NCI-H1417 (cell line): ENCODE measurements at places on chromosomes 7 and 10.

DNA sequence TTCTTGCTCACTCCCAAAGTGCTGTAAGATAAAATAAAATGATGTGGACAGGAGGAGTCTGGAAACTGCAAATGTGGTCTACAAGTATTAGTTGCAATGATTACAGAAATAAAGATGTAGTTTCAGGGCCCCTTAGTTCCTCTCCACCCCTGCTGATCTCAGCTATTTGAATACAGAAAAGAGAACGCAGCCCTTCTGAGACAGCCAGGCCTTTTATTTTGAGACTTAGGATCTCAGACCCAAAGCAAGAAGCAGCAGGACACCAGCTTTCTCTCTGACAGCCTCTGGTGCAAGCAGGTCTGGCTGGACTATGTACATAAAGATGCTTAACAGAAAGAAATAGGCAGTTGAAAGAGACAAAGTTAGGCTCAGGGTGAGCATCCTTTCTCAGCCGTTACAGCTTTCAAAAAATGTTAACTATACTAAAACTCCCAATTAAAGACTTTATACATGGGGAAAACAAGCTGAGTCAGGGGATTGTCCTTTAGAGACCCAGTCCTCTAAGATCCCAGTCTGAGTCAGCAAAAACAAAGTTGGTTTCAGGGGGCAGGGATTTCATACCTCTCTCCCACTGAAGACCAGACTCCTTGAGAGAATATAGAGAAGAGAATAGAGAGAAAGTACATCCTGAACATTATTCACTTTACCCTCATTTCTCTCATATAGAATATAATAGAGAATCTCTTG, 220.4 kb downstream of the TMEM178B start:
- DNase-seq, result no peak

- no peak for DNase-seq
Observed at GRCh38 chr7:111622084-111622483, 59.8 kb upstream of the IMMP2L start.

GRCh38 chr7:3655635-3656034, 354.6 kb downstream of the SDK1 start:
- no peak for DNase-seq

DNA sequence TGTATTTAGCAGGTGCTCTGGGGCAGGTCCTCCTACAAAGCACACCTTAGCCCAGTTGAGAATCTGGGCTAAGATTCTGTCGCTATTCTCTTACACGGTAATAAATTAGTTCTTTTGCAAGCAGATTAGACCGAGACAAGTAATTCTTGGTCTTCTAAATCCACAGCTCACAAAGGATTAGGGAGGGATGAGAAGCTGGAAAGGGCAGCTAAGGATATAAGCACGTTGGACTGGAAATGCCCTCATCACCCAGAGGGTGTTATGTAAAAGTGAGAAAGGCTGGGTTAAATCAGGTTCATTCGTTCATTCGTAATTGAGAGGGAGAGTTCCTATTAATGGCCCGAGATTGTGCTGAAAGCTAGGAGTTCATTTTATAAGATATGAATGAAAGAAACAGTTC, 41.8 kb downstream of the PFKFB3 start:
- no peak for DNase-seq

GRCh38 chr7:157009778-157010587, 480 bp downstream of the MNX1 start:
- DNase-seq, result no peak

GRCh38 chr7:38339953-38340819, 66.8 kb upstream of the TARP start:
- DNase-seq, result no peak

GRCh38 chr10:8338177-8338766, 283.8 kb downstream of the GATA3 start:
- no peak for DNase-seq

DNA sequence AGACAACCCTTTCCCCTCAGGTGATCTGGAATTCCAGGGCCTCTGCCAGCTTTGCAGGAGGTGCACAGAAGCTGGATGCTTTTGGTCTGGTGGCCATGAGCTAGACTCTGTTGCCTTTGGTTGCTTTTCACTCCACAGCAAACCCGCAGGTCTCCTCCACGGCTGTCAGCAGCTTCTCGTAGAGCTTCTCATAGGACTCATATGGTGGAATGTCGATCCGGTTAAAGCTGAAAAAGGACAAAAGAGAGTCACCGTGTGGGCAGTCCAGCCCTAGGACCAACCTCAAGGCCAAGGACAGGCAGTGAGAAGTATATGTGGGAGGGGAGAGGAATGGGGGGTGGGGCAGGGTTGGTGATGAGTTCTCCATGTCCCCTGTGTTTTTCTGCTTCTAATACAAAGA, 113.5 kb downstream of the SMURF1 start:
- no peak for DNase-seq

DNA sequence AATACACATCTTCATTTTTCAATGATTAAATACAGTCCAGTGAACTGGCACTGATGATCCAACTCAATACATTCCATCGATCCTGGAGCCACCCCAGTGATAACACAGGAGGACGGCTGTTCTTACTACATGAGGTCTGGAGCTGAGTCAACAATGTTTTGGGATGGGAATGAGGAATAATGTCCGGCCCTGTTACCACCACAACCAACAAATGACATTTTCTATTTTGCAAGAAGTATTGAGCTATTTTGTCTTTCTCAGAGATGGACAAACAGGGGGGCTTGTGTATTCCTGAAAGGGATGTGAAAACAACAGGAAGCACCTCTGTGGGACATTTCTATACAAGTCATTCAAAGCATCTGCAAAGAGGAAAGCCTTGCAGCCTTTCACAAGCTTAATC, 249.2 kb downstream of the PARD3 start:
- DNase-seq, result no peak

GRCh38 chr7:95553939-95554338, 42.4 kb downstream of the PDK4 start:
- DNase-seq, result no peak

GRCh38 chr10:118732245-118733165, 22.3 kb downstream of the CACUL1 start:
- DNase-seq, result no peak

DNA sequence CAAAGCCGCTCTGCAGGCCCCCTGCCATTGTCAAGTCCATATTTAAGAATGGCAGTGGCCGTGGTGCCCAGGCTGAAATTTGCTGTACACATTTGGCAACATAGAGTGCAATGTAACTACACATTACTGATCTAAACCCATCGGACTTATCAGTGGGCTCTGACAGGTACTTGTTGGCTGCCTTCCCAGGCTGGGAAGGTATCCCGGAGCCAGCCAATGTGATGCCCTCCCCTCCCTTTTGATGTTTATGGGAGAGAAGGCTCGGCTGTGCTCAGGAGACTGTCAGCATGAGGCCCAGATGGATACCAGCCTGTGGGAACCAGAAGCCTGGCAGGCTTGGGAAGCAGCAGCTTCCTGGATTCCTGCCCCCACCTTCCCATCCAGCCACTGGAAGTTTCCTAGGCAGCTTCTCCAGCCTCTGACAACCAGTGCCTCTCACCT, 146.1 kb upstream of the TCF7L2 start:
- DNase-seq, result no peak

DNA sequence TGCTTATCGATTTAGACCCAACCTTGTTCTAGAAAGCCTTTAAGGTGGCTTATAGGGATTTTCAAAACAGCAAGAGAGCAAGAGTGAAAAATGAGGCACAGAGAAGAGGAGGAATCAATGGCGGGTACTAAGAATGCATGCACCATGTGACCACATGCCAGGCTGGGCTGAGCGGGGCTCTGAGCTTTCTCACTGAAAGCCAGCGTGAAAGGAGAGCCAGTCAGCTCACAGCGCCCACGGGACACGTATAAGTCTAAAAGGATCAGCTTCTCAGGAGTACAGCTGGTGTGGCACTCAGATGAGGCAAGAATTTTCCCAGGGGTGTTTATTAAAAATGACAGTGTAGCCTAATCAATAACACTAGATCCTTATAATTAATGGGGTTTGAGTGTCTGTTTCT, 114.3 kb downstream of the SLIT1 start:
- no peak for DNase-seq

GRCh38 chr7:139846297-139846696, 17.2 kb downstream of the TBXAS1 start:
- DNase-seq, result no peak

GRCh38 chr10:113431398-113432160, 121.3 kb upstream of the HABP2 start:
- DNase-seq, result no peak

DNA sequence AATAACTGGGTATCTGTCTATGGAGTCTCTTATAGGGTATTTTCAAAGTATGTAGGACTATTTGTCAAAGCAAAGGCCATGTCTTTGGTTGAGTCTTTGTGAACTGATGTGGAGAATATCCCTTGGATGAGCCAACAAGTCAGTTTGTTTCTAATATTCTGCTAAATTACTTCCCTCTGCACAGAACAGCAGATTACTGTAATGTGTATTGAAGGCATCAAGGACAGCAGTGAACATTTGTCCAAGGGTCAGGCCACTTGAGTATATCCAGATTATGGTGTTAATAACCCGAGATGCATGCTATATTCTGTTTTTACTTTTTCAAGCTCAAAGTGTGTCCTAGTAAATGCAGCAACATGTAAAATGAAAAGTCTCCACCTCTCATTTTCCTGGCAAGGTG, 144.2 kb upstream of the GLI3 start:
- no peak for DNase-seq

DNA sequence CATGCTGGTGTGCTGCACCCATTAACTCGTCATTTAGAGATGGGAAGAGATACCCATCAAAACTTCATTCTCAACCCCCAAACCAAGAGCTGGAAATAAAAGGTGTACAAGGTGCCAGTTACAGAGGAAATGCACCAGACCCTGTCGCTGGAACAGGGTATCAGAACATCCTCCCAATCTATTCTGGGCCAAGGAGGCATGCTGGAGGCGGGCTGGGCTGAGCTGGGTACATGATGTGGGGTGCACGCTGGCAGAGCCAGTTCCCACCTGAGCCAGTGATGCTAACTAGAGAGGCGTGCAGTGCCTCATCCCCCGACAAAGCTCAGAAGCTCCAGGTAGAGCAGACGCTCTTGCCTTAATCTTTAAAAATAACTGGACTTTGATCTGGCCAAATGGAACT, 70.1 kb downstream of the NPSR1 start:
- no peak for DNase-seq

DNA sequence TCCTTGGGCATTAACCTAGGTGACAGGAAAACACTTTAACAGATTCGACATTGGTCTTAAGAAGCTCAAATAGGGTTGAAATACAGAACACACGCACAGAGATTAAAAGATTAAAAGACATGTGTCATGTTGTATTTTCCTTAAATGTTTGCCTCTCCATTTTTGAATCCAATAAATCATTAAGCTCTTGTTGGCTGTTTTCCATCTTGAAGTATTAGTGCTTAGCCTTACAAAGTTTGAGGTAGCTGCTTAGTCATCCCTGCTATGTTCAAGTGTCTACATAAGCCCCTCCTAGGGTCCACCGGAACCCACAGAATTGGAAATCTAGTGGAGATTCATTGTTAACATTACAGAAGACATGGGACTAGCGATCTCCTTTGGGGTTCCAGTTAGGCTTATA, 12.7 kb upstream of the GJD4 start:
- no peak for DNase-seq

- no peak for DNase-seq
Observed at GRCh38 chr10:61251089-61251488, 202.1 kb downstream of the TMEM26 start.

DNA sequence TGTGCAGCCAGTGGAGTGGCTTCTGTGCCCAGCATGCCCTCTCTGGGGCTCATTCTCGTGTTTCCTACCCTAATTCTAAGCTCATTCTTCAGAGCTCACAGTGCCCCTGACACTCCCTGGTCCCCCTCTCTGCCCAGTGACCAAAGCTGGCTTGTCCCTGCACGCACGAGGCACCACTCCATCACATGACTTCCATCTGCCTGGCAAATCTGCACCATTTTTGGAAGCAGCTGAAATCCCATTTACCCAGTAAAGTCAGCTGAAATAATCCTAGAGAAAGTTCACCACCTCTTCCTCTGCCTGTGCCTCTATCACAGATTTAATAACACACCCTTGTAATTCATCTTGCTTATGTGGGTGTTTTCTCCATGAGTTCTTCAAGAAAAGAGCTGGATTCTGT, 616.9 kb downstream of the PTPRN2 start:
- no peak for DNase-seq

DNA sequence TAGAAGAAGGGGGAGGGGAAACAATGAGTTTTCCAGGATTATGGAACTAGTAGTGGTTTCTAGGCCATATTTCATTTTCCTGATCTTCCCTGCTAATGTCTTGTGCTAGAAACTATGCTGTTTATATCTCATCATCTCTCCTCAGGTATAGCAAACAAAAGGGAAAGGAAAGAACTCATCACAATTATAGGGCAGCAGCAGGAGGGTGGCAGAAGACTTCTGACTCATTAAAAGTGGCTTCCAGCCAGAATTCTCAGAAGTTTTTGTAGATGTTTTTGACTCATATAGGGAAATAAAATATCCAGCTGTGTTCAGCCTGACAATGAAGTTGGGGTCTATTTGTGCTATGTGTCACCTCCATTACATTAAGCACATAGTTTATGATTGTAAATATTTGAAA, 6.5 kb downstream of the AHR start:
- no peak for DNase-seq

- DNase-seq, result no peak
Observed at GRCh38 chr10:49397036-49397999, 1.4 kb upstream of the DRGX start.

- no peak for DNase-seq
Observed at GRCh38 chr7:131921016-131921415, 364.6 kb upstream of the PODXL start.

- no peak for DNase-seq
Observed at GRCh38 chr10:44416021-44416771, 31.3 kb upstream of the CXCL12 start.

- DNase-seq, result no peak
Observed at GRCh38 chr7:47577321-47577919, 4.5 kb downstream of the TNS3 start.
